Left lung (tissue), 14 donors: ENCODE measurements at places on chromosomes 16 and 17. TPM values are rescaled to one million over a fixed set of nuclear protein-coding genes. Genes with fewer than 3 reads are reported as not detected.

Gene UNKL
- 20.9 TPM for polyA plus RNA-seq

Gene RHOT1
- polyA plus RNA-seq, result 65.6 TPM

Gene CACNG1
- polyA plus RNA-seq, result not detected

Gene WNT3
- polyA plus RNA-seq, result 2.4 TPM

Gene EXOC3L1
- polyA plus RNA-seq, result 10.0 TPM

Gene RBFOX1
- 0.41 TPM for polyA plus RNA-seq

Gene RAB26
- 1.8 TPM for polyA plus RNA-seq

Gene SMTNL2
- polyA plus RNA-seq, result 25.8 TPM

Gene C16orf74
- polyA plus RNA-seq, result 9.4 TPM

Gene C16orf96
- polyA plus RNA-seq, result 0.41 TPM

Gene LRRC75A
- polyA plus RNA-seq, result 4.6 TPM

Gene SDR42E1
- 9.0 TPM for polyA plus RNA-seq

Gene SPATA22
- polyA plus RNA-seq, result 0.40 TPM

Gene OR3A2
- polyA plus RNA-seq, result 0.24 TPM

Gene NPIPA5
- polyA plus RNA-seq, result 60.3 TPM

Gene FBXW10
- 1.2 TPM for polyA plus RNA-seq

Gene CHD9NB
- polyA plus RNA-seq, result 2.5 TPM

Gene SLC35G6
- polyA plus RNA-seq, result 0.35 TPM

Gene GPT2
- 36.3 TPM for polyA plus RNA-seq

Gene C17orf67
- polyA plus RNA-seq, result 3.5 TPM

Gene ABCA9
- 8.8 TPM for polyA plus RNA-seq

Gene GPR179
- 0.46 TPM for polyA plus RNA-seq

Gene LRRC37A
- polyA plus RNA-seq, result 4.9 TPM

Gene KRT24
- not detected for polyA plus RNA-seq

Gene CMTM2
- polyA plus RNA-seq, result 0.82 TPM

Gene CD300LG
- 1.9 TPM for polyA plus RNA-seq

Gene ABCA8
- 96.0 TPM for polyA plus RNA-seq

Gene CLDN9
- polyA plus RNA-seq, result 5.5 TPM

Gene CEP20
- 39.3 TPM for polyA plus RNA-seq

Gene CTRB2
- not detected for polyA plus RNA-seq

Gene NOS2
- 1.5 TPM for polyA plus RNA-seq

Gene ZNF771
- polyA plus RNA-seq, result 5.4 TPM

Gene CDH15
- 0.46 TPM for polyA plus RNA-seq

Gene ADPRM
- polyA plus RNA-seq, result 18.8 TPM

Gene RHBDF1
- 38.7 TPM for polyA plus RNA-seq

Gene PAQR4
- 14.8 TPM for polyA plus RNA-seq

Gene CRISPLD2
- polyA plus RNA-seq, result 20.6 TPM

Gene QRICH2
- polyA plus RNA-seq, result 10.6 TPM

Gene AANAT
- 0.23 TPM for polyA plus RNA-seq

Gene LCMT1
- polyA plus RNA-seq, result 58.4 TPM
